Kidney epithelial cell (primary cell): ENCODE measurements at places on chromosomes 6 and 20. TPM values are rescaled to one million over a fixed set of nuclear protein-coding genes. Genes with fewer than 3 reads are reported as not detected.
A peak's percentile ranks its signal among the peaks of the same experiment; 100 is the strongest.

- DNase-seq = peak; percentile 45
These were observed 9.7 kb upstream of the TNFRSF6B start for GRCh38 chr20:63686492-63687321.

- no peak for DNase-seq
These were observed 58.7 kb downstream of the UTRN start for GRCh38 chr6:144343701-144344428.

DNA sequence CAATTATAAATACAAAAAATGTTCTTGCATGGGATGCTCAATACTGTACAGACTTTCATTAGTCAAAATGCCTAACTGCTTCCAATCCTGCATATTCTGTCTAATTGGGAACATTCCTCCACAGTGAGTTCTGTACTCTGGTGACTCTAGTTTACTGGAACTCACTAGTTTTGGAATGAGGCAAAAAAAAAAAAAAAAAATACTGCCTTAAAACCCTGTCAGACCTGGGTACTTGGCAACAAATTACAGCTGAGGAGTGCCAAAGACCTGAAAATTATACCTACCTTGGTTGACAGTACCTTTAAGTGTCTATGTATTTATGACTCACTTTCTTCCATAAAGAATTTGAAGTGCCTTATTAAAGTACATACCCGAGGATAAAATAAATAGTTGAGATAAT, 276.7 kb downstream of the FARS2 start:
- no peak for DNase-seq

DNA sequence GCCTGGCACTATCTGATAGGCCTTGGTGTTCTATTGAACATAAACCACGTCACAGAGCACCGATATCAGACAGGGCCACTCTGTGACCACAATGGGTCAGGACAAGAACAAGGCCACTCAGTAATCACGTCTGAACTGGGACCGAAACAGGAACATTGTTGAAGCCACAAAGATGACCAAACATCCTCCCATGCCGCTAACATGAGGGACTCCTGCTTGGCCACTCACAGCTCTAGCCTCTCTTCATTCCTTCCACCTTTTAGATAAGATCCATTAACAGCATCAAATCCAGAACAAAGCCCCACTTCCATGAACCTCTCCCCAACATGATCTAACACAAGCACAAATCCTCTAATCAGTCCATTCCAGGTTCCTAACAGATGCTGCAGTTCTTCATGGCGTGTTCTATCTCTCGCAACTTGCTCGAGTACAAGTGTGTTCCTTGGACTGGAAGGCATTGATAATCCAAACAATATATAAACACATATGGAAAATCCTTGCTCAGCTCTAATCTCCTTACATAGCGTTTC, 7.4 kb downstream of the SIRT5 start:
- DNase-seq = no peak

DNA sequence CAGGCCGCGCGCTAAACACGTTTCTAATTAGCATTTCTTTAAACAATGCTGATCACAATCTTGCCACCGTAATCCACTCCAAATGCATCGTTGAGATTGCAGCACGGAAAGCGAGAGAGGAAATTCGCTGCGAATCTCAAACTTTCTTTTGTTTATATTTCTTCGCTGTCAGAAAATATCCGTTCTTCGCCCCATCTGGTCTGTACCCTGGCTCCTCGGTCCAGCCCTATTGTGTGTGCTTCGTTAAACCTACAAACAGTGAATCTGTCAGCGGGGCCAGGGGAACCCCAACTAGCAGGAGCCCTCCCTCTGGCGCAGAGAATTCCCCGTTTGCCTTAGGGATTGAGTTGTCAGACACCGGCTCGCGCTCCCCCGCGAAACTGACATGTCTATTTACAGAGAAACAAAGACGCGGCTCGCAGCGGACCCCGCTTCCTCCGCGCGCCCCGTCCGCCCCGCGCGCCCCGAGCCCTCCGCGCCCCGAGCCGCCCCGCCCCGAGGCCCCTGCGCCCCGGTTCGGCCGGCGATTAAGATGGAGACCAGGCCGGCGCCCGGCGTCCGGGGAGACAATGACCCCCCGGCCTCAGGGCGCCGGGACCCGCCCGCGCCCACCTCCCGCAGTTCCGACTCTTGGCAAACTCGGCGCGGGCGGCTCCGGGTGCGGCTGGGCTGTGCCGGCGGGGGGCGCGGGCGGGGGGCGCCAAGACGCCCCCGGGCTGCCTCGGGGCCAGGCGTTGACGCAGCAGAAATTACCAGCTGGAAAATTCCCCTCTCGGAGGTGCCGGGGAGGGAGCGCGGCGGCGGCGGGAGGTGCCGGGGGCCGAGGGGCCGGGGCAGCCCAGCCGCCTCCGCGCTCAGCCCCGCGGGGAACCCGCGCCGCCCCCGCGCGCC, 874 bp downstream of the ZBTB46 start:
- no peak for DNase-seq

Gene TMEM151B
- total RNA-seq = 0.13 and 0.21 TPM in 2 replicates

DNA sequence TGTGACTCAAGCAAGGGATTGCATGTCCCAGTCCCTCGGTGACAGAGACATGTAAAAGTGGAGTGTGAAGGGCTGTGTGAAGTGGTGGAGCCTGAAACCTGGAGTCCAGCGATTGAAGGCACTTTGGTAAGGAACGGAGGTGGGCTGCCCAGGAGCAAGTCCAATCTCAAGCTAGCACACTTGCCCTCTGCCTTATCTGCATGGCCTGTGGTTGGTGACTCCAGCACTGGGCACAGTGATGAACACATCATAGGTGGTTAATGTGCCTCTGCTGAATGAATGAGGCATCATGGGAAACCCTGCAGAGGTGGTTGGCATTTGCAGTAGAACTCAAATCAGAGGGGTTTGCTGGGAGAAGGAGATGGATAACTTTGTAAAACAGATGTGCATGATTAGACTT, 14.9 kb upstream of the ULBP3 start:
- no peak for DNase-seq

Gene PRL
- total RNA-seq = not detected in 2 replicates

Gene FAM135A
- total RNA-seq = 19.8 and 21.0 TPM in 2 replicates

DNA sequence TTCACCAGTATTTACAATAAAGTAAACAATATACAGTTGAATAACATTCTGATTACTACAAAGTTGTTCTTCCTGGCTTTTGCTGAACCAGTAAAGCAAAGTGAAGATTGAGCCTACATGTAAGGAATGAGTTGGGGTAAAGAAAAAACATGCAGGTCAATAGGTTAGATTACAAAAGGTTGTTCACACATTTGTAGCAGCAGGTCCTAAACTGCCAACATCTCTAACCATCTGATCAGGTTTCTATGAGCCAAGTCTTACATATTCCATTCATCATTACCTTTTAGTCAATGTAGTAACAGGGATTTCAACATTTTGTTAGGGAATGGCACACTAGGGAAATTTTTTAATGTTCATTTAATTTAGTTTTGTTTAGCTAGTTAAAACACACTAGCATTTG, 9.3 kb upstream of the CALHM6 start:
- DNase-seq = no peak

Gene MRAP2
- total RNA-seq = not detected in 2 replicates
